Liver (tissue), 10 donors: ENCODE measurements at places on chromosomes 7 and 10.

GRCh38 chr7:16770657-16771329 lies 17.2 kb downstream of the TSPAN13 start:
- no peak for DNase-seq

DNA sequence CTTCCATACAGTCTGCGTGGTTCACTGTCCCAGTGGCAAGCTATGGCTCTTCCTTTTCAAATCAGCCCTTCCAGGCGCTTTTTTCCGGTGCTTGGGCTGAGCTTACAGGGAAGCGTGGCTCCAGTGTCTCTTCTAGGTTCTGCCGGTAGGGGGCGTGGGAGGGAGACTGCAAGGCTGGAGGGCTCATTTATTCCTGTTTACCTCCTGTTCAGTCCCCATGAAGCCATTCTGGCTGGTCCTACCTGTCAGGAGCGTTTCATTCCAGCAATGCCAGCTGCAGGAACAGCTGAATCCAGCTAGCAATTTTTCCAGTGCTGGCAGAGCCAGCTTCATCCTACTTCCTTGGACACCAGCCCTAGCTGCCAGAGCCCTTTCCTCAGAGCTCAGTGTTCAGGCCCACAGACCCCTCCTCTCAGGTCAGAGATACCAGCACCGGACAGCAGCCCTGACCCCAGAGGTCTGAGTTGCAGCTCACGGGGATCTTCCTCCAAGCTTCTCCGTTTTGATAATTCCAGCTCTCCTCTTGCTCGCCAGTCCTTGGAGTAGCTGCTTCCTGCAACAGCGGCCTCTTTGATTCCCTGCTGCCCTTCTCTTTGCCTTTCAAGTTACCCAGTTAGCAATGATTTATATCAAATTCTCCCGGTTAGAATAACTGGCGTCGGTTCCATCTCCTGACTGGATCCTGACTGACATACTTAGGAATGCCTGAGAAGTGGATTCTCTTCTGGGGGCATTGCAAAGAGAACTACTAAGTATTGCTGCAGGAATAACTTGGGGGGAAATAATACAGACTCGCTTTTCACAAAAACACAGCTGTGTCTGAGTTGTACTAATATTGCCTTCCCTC lies 129.8 kb downstream of the FRMD4A start:
- DNase-seq = no peak

- DNase-seq = no peak
Observed at GRCh38 chr10:17913604-17914003, 38.1 kb upstream of the SLC39A12 start.

DNA sequence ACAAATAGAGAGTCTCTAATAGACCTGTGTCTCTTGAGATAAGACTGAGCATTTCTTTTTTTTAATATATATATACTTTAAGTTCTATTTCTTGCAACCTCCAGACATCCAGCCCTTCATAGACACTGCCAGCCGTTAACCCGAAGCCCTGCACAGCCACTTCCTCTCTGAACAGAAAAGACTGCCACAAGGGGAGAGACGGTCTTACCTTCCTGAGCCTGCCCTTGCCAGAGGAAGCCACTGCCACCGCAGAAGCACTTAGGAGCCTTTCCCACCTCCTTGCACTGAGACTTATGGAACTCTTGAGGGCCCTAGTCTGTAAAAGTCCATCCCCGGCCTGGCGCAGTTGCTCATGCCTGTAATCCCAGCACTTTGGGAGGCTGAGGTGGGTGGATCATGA lies 31.8 kb upstream of the PRSS1 start:
- DNase-seq = no peak

GRCh38 chr10:66924674-66925345 lies 1.0 kb upstream of the LRRTM3 start:
- no peak for DNase-seq
